Liver (tissue), 10 donors: ENCODE measurements at places on chromosomes 12 and 14.

DNA sequence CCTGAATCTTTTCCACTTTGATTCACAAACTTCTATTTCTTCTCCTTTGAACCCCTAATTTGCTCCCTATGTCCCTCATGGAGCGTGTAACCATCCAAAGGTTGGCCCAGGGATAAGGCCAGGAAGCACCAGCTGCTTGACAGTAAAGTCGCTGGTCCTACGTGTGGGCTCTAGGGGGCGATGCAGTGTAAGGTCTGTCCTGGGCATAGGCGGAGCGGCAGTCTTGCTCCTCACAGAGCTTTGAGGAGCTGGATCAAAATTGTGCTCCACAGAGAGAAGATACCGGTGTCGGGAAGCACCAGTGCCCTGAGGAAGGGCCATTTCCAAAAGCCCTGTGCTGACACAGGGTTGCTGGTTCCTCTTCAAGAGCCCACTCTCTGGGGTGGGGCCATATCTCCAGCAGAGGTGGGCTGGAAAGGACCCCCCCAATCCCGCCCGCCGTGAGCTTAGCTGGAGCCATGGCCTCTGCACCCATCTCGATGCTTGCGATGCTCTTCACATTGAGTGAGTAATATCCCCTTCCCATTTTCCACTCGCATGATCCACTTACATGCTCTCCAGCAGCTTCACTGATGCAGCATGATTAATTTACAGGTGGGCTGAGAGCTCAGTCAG is 49.9 kb upstream of the OR4E1 start:
- DNase-seq = no peak

- no peak for DNase-seq
Observed at GRCh38 chr12:26750531-26751175, 82.3 kb downstream of the ITPR2 start.

DNA sequence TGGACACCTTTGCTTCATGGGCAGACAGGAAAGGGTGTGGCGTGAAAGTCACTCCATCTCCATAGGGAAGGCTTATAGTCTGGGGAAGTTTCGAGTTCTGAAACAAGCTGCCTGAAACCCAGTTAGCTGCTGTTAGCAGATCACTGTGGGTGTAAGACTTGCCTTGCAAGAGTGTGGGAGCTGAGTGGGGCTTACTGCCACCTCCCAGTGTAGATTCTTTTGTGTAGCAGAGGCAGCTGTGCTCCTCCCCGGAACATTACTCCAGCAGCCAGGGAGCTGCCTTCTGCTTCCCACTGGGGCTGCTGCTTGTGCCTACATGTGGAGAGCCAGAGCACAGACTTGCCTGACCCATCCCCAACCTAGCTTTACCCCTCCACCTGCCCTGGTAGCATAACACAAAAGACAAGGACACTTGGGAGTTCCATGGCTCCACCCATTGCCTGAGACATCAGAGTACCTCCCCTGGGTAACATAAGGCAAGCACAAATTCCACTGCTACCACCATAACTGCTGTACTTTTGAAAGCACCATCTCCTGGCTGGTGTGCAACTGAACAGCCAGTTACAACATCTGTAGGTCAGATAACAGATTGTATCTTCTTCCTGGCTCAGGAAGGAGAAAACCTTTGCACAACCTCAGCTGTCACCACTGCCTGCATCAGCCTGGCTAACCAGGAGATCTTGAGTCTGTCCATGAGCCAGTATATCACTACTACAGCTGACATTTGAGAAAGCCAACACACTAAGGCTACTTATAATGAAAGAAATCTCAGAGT is 69.5 kb downstream of the ADAMTS20 start:
- DNase-seq = no peak

GRCh38 chr14:58771016-58771415 is 133.3 kb downstream of the DACT1 start:
- no peak for DNase-seq

DNA sequence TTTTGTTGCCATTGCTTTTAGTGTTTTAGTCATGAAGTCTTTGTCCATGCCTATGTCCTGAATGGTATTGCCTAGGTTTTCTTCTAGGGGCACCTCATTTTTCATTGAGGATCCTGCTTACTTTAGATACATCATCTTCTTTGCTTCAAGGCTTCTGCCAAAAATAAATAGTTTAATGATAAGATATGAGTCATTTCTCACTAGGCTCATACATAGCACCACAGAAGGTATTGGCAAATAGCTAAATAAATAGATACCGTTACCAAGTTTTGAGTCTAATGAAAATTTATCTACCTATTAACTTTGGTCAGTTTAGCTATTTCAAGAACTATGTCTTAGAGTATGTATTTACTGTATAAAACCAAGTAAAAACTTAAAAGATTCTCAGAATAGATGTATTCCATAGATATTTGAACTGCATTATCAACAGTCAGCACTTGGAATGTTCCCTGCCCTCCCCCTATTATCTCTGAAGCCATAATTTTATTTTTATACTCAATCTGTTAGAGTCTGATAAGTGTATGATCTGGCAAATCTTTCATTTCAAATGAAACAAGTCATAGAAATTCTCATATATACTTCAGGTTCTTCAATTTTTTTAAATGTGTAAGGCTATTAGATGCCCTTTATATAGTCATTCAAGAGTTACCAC is 310.2 kb downstream of the CCDC91 start:
- no peak for DNase-seq

DNA sequence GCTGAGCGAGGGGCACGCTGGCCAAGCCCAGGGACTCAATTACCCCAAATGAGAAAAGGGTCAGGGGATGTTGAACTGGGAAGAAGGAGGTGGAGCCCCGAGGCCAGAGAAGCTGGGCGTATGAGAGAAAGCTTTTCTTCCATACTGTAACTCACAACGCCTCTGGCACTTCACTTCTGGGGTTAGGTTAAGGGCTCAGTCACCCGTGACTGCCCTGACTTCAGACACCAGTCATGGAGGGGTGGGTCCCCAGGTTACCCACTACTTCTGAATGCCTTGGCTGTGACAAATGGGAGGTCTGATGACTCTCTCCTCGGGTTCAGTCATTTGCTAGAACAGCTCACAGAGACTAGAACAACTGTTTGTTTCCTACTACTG is 5.5 kb upstream of the GPR132 start:
- DNase-seq = no peak

- no peak for DNase-seq
Observed at GRCh38 chr14:86540636-86541247, 1010.8 kb downstream of the FLRT2 start.

GRCh38 chr12:6420364-6420763 is 24.4 kb upstream of the CD27 start:
- DNase-seq = no peak

GRCh38 chr12:3311027-3311402 is 180.0 kb upstream of the PRMT8 start:
- DNase-seq = no peak

- no peak for DNase-seq
Observed at GRCh38 chr12:76546889-76547288, 12.7 kb downstream of the OSBPL8 start.

DNA sequence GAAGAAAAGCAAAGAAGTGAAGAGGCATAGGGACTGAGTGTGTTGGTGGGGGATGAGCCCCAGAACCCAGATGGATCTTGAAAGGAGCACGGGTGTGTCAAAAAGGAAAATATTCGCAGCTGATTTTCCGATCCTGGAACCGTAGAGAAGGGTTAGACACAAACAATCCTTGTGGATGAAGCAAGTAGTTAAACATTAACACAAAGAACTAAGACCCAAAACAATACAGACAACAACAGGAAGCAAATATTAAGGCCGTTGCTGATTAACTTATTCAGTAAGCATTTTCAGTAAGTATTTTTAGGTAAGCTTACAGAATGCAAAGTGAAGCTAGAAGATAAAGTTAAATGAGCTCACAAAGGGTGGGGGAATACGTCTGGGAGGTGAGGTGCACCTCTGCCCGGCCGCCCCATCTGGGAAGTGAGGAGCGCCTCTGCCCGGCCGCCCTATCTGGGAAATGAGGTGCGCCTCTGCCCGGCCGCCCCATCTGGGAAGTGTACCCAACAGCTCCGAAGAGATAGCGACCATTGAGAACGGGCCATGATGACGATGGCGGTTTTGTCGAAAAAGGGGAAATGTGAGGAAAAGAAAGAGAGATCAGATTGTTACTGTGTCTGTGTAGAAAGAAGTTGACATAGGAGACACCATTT is 62.8 kb upstream of the PRB2 start:
- DNase-seq = no peak
